A549 treated with ZK216348 at 1 μM for 4 hours (cell line): ENCODE measurements at places on chromosomes 2 and 18. TPM values are rescaled to one million over a fixed set of nuclear protein-coding genes. Genes with fewer than 3 reads are reported as not detected.

Gene AKAIN1
- not detected in 5 replicates for total RNA-seq

Gene SKA1
- total RNA-seq, result 9.7 to 15.0 TPM (median 12.4 TPM) in 5 replicates

Gene VWC2L
- not detected in 5 replicates for total RNA-seq

Gene RBBP8
- 21.4 to 38.1 TPM (median 24.4 TPM) in 5 replicates for total RNA-seq

Gene VIL1
- 0.24 to 0.67 TPM (median 0.35 TPM) in 4 of 5 replicates, not detected in the other for total RNA-seq

Gene GALM
- total RNA-seq, result 14.4 to 17.4 TPM (median 17.0 TPM) in 5 replicates

Gene NEU4
- total RNA-seq, result 0.19 to 0.41 TPM (median 0.23 TPM) in 5 replicates

Gene ESPNL
- total RNA-seq, result 0.14 to 0.43 TPM (median 0.22 TPM) in 4 of 5 replicates, not detected in the other

Gene ILKAP
- 36.7 to 43.4 TPM (median 40.2 TPM) in 5 replicates for total RNA-seq

Gene CXCR4
- total RNA-seq, result 0.38 to 0.85 TPM (median 0.45 TPM) in 5 replicates

Gene CCDC88A
- 20.3 to 31.5 TPM (median 23.6 TPM) in 5 replicates for total RNA-seq
